ENCODE measurements at places on chromosomes 12 and 14. TPM values are rescaled to one million over a fixed set of nuclear protein-coding genes. Genes with fewer than 3 reads are reported as not detected.

CRIP1 gene
- 784 TPM for polyA plus RNA-seq

CCDC196 gene
- polyA plus RNA-seq: not detected

DNA sequence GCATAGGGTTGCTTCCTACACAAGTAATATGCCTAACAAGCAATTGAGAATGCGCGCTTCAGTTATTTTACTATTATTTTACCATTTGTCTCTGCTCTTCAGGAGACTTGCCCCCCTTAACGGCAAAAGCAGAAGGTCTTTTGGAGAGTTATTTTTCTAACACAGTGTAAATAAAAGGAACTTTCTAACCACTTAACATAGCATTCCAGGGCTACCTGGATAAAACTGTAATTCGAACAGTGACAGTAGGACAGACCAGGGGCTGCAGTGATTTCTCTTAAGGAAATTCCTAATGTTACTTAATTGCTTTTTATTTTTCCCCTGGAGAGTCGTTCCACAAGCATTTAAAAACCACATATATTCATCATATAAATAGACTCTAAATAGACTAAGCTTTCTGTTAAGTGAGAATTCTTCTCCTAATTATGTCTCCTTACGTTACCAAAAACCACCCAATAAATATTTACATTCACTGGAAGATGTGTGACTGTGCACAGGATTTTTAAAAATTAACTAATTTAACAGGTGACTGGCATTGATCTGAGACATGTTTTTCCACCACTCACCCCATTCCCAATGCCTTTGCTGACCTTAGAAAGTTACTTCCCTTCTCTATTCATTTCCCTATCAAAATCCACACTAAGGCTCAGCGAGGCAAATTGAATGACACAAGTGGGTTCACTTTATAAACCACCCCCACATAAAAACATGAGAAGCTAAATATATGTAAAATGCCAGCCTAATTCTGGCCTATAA is 72.4 kb downstream of the RNF34 start:
- no peak overlapping the region for H3K27ac ChIP-seq
- H3K4me3 ChIP-seq: no peak overlapping the region
- H3K36me3 ChIP-seq: no peaks in the 10 kb centered on the region
- H3K27me3 ChIP-seq: no peaks in the 10 kb centered on the region
- H3K4me1 ChIP-seq: peaks cover 14% of the 10 kb centered on the region

DNA sequence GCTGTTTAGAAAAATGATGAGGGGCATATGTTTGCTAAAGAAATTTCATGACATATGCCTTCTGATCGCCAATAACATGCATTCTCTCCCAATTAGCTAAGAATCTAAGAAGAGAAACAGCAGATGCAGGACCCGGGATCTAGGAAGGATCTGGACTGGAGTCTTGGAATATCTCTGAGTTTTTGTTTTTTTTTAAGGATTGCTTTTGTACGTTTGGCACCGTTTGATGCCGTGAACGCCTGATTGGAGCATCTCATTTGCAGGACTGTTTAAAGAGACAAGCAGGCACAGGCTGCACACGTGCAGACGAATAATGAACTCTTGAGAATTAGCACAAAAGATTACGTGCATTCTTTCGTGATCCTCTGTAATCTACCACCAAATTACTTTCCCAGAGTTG is 13.6 kb downstream of the EML1 start:
- DNase-seq: no peak
- no peak overlapping the region for H3K27ac ChIP-seq
- peaks cover 28% of the 10 kb centered on the region for H3K27me3 ChIP-seq

FOXG1 gene
- not detected for polyA plus RNA-seq
